Stimulated activated CD4-positive, alpha-beta T cell treated with anti-CD3 and anti-CD28 coated beads, Interleukin-15, amount 100 ng/mL, for 1 hour (primary cell): ENCODE measurements at places on chromosomes 7 and 10.

DNA sequence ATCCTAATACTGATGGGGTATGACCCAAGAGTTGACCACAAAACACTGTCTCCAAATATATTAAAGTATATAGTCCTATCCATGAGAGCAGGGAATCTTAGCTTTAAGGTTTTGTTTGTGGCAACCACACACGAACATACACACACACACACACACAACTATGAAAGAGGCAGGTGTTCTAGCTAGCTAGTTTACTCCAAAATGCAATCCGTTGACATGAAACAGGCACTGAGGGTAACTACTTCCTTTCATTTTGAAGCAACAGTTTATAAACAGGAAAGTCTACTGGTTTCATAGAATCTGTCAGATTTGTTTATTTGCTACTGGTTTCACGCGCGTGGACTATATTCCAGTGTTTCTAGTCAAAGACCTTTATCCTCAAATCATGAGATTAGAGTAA lies 14.8 kb downstream of the HTR5A start:
- no peak for DNase-seq

- DNase-seq, result no peak
Observed at GRCh38 chr10:5992398-5992797, 15.1 kb upstream of the IL15RA start.

GRCh38 chr7:96973986-96974385 lies 31.4 kb upstream of the DLX6 start:
- no peak for DNase-seq

DNA sequence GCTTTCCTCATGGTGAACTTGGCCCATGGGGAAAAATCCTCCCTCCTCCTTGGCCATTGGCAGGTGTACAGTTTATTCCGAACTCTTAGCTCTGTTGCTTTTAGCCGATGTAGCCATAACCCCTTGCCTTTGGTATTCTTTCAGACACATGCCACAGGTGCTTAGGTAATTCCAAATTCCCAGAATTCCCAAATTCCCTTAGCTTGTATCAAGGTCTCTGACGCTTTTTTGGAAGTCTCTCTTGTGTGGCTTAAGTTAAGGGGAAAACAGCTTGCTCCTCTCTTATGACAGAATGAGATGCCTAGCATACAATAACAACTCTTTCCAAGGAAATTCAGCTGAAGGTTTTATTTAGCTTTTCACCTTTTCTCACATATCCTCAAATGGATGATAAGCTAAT lies 68.0 kb downstream of the SUGCT start:
- no peak for DNase-seq

- no peak for DNase-seq
Observed at GRCh38 chr7:5635006-5635405, 146.5 kb downstream of the RNF216 start.

- no peak for DNase-seq
Observed at GRCh38 chr7:128812514-128813168, 17.6 kb upstream of the FLNC start.

GRCh38 chr7:13894377-13894776 lies 95.1 kb downstream of the ETV1 start:
- DNase-seq, result no peak

DNA sequence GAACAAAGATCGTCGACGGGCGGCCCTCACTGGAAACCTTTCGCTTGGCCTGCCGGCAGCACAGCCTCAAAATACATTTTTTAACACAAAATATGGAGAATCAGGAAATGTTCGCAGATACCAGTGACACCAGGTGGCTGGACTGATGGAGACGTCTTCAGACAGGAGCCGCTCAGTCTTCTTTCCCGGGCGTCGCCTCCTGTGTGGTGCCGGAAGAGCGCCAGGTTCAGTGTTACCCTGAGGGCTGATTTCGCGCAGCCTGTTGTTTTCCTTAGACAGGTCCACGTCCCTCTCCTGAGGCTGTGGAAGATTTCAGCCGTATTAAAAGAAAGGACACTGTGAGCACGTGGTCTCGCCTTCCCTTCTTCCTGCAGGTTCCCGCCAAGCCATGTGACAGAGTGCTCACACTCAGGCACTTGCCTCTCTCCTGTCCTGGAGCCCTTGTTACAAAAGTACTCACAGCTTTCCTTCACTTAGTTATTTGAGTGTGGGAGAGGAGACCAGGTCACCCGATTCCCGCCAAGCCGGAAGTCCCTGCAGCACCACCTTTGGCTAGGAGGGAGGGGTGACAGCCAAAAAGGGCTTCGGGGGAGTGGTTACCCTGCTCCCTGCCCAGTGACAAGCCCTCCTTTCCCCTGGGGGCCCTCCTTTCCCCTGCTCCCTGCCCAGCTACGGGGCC lies 21.7 kb upstream of the PWWP2B start:
- DNase-seq, result no peak

- DNase-seq, result no peak
Observed at GRCh38 chr7:71752171-71752935, 620.4 kb downstream of the GALNT17 start.

- DNase-seq, result no peak
Observed at GRCh38 chr10:49325131-49325915, 26.4 kb downstream of the C10orf71 start.

DNA sequence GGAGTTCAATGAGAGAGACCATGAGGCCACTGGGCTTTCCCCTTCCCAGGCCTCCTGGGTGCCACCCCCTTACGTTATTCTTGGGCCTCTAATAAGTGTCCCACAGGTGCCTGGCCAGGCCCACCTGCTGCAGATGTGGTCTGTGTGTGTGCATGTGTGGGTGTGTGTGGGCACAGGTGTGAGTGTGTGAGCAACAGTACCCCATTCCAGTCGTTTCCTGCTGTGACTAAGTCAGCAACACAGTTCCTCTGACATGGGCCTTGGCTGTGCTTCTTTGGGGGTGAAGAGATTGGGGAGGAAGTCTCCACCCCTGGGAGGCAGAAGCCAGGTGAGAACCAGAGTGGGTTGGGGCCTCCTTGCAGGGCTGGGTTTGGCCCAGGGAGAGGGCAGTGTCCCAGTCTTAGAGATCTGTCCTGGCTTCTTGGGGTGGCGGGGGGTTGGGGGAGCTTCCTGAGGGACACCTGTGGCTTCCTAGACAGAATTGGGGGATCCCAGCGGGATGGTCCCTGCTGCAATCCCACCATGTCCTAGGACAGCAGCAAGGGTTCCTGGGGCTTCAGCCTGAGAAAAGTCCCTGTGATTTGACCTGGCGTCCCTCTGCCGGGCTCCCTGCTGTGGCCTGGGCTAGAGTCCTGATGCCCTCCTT lies 4.1 kb upstream of the PILRB start:
- no peak for DNase-seq

- no peak for DNase-seq
Observed at GRCh38 chr7:131623154-131623553, 66.7 kb upstream of the PODXL start.

- no peak for DNase-seq
Observed at GRCh38 chr10:101071885-101072433, 10.2 kb downstream of the KAZALD1 start.

GRCh38 chr7:148967032-148967372 lies 61.3 kb downstream of the PDIA4 start:
- no peak for DNase-seq

DNA sequence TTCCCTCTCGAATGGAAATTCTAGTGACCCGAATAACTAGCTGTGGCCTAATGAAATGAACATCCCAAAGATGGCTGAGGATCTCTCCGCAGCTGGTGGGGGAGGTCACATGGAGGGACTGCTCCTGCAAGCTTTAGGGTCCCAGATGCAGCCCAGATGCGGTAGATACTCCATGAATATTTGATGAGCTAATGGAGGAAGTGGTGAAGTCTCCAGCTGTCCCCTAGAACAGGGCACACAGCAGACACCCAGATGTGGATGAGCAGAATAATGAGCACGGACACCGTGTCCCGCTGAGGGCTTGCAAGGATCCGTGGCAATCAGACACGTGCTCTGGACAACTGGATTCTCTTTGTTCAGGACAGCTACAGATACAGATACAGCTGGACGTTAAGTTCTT lies 59.2 kb downstream of the DENND2A start:
- no peak for DNase-seq

DNA sequence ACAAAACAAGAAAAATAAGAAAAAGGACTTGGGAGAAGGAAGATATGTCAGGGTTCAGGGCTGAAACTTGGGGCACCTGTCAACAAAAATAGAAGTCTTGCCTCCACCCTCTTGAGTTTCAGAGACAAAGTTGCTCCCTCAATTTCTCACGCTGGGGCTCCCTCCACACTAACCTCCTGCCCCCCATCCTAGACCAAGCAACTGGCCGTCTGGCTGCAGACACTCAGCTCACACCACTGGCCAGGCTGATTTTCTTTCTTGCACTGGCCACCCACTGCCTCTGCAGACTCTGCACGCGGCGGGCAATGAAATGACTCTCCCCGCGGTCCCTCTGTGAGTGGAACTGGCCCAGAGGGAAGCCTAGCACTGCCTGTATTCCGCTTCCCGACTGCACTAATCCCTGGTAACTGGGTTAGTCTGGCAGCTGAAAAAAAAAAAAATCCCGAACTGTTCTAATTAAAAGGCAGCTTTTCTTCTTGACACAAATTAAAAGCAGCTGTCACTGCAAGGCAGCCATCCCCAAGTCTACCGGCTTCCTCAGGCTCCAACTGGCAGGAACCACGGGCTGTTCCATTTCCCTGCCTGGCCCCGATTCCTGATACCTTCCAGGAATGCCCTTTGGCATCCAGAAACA lies 83.5 kb downstream of the SPDYE5 start:
- DNase-seq, result no peak

GRCh38 chr10:128280271-128280670 lies 154.0 kb upstream of the MKI67 start:
- no peak for DNase-seq

DNA sequence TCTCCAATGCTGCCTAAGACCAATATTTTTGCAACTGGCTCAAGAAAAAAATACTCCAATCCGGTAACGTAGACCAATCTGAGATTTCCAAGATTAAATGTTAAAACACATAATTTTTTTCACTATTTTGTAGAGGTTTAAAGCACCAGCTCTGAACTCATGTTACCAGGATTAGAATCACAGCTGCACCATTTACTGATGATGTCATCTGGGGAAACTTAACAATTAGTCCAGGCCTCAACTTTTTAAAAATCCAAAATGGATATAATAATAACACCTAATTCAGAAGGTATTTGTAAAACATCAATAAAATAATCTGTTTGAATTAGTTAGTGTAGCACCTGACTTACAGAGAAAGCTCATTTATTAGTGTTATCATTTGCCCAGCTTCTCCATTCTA lies 14.4 kb downstream of the PON1 start:
- no peak for DNase-seq

- DNase-seq, result no peak
Observed at GRCh38 chr10:28020080-28020860, 21.4 kb upstream of the ODAD2 start.

- DNase-seq, result no peak
Observed at GRCh38 chr7:825386-825785, 6.9 kb upstream of the SUN1 start.

- no peak for DNase-seq
Observed at GRCh38 chr7:18425227-18425626, 70.3 kb upstream of the HDAC9 start.

DNA sequence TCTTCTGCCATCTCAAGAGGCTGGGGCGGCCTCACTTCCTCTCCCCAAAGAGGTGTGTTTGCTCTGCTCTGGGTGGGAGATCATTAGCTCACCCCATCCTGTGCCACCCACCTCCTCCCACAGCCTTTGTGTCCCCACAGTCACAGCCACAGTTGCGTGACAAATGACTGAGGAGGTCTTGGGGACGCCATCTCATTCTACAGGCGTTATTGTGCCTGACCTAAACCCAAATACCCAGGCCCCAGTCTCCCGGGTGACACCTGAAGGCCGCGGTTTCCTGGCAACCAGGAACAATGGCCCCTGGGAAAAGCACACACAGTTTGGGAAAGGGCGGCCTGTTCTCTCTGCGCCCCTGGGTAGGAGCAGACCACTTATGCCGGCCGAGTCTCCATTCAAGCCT lies 51.6 kb downstream of the SLIT1 start:
- no peak for DNase-seq

- no peak for DNase-seq
Observed at GRCh38 chr10:62582804-62583208, 208.6 kb downstream of the ZNF365 start.

GRCh38 chr10:15344876-15345285 lies 26.2 kb downstream of the FAM171A1 start:
- DNase-seq, result no peak

DNA sequence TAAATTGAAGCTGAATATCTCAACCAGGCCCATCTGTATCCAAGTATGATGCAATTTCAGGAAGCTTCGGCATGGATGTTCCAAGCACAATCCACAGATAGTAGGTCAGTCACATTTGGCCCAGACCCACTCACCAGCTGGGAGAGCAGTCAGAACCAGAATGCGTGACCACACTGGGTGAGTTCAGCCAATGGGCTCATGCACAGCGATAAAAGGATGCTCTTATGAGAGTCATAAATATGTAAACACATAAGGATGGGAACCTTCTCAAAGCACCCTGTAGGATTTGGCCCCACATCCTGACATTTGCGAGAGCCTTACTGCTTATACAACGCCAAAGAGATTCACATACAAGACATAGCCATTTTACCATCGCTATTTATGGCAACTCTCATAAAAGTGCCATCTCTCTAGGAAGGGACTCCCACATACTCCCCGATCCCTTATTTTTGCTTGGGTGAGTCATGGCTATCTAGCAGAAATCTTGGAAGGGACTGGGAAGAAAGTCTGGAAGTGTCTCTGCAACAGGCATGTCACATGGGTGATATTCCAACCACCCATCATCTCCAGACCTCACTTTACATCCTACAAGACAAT lies 3.0 kb downstream of the AFAP1L2 start:
- DNase-seq, result no peak

DNA sequence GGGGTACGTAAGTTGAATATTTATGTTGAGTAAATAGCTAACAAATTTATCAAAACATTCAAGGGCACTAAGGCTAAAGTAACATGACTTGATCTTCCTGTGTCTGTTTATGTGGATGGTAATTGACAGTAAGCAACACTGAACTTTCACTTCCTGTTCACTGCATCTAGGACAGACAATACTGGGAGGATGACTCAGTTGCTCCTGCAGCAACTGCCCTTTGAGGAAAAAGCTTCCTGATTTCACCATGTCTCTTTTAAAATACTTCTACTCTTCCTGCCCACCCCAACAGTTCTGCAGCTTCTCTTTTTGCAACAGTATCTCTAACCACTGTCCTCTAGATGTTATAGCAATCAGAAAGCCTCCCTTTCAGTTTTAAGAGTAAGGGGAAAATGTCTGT lies 76.6 kb upstream of the HGF start:
- DNase-seq, result no peak

GRCh38 chr10:18438361-18439126 lies 212.8 kb downstream of the NSUN6 start:
- DNase-seq, result no peak

GRCh38 chr7:158976849-158977593 lies 120.7 kb downstream of the DYNC2I1 start:
- peak; percentile 77 for DNase-seq

GRCh38 chr7:148084138-148084537 lies 506.4 kb upstream of the C7orf33 start:
- DNase-seq, result no peak
